Tongue (tissue), 3 donors: ENCODE measurements at places on chromosomes 2 and 18.

- peak; percentile 17 for DNase-seq
Observed at GRCh38 chr18:23719634-23720201, 30.5 kb downstream of the LAMA3 start.

- DNase-seq = peak; percentile 95
Observed at GRCh38 chr2:108533832-108534583, at the start of gene LIMS1. Gene LIMS1 (plus strand): TSS chr2:108534470. CDS start chr2:108534563, 93 bp downstream.

DNA sequence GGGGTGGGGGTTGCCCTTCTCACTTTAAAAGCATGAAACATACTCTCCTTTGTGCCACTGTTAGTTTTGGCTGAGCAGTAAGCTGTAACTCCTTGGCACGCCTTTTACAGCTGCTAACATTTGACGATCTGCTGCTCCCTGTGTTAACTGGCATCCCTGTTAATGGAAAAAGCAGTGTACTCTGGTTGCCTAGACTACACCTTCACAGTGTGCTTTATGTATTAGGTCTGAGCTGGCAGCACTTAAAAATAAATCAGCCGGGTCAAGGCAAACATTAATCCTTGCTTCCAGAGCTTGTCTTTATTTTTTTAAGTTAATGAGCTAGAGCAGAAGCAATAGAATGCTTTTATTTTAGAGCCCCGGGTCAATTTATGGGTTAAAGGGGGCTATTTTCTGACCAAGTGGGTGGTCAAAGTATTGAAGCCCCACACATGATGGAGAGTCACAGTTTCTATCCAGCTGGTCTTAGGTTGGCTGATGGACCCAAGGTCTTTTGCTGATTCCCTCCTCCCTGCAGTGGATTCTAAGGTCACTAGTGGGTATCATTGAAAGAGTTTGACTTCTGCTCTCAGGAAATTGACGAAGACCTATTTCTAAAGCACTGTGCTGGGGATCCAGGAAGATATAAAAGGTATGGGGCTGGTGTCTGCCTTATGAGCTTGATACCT is 54.5 kb downstream of the CFAP221 start:
- DNase-seq = peak; percentile 84

DNA sequence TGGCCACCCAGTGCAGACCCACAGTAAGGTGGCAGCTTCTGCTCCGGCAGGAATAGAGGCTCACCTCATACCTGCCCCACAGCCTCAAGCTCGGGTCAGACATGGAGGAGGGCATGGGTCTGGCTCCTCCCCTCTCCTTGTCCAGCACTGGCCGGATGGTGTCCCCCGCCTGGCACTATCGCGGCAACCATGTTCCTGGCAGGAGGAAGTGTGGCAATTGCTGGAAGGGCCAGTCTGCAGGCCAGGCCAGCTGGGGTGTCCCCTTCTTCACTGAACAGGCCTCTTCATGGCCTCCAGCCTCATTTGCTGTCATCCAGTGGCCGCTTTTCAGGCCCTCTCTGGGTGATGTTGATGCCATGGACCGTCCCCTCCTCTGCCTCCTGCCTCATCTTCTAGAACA is 41.4 kb upstream of the SMAD7 start:
- no peak for DNase-seq

- no peak for DNase-seq
Observed at GRCh38 chr2:189109921-189110397, 69.6 kb downstream of the COL5A2 start.

GRCh38 chr18:686339-687111 is 25.9 kb downstream of the ENOSF1 start:
- no peak for DNase-seq

DNA sequence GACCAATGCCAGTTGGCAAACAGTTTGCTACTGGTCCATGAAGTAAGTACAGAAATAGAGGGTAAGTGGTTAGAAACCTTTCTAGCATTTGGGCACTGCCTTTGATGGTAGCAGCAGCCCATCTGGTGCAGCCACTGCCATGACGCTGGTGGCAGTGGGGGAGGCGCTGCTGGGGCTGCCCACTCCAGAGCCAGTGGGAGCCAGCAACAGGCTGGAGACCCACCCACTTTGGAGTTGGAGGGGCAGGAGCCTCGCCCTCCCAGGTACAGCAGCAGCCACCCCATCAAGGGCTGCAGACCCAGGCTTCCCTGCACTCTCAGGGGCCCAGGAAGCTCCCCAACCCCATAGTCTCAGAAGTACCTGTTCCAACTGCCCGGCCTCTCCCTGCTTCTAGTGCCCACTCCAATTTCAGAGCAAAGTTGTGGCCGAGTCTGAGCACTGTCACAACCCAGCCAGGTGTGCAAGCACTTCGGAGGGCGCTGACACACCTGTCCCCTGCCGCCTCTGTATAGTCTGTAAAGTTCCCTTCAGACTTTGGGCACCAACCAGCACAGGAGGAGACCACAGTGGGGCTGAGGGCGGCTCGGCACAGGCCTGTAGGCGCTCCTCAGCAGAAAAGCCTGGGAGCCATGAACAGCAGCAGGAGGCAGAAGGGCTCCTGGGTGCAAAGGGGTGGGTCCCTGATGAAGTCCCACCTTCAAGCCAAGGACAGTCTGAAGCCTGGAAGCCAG is 125.6 kb upstream of the CCDC150 start:
- no peak for DNase-seq

- no peak for DNase-seq
Observed at GRCh38 chr18:63311118-63312018, 8.2 kb downstream of the BCL2 start.

GRCh38 chr2:70328921-70329561 is 27.2 kb upstream of the FAM136A start:
- DNase-seq = peak; percentile 43

DNA sequence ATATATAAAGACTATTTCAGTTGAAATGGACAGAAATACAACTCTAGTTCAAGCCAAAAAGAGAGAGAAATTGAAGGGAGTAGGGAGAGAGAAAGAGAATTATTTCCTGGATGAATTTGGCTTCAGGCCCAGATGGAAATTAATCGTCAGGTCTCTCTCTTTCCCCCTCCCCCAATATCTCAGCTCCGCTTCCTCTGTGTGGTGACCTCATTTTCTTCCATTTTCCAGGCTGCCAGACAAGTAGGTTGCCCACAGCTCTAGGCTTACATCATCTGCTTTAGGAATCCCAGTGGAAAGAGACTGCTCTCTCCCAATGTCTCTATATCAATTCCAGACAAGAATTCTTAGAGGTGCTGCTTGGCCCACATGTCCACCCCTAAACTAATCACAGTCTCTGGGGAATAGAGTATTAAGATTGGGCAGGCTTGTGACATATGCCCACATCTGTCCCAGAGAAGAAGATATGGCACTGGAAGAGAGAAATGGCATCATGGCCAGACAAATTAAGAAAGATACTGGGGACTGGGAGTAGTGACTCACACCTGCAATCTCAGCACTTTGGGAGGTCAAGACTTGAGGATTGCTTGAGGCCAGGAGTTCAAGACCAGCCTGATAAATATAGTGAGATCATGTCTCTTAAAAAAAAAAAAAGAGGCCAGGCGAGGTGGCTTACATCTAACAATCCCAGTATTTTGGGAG is 37.2 kb upstream of the CFAP36 start:
- peak; percentile 56 for DNase-seq

DNA sequence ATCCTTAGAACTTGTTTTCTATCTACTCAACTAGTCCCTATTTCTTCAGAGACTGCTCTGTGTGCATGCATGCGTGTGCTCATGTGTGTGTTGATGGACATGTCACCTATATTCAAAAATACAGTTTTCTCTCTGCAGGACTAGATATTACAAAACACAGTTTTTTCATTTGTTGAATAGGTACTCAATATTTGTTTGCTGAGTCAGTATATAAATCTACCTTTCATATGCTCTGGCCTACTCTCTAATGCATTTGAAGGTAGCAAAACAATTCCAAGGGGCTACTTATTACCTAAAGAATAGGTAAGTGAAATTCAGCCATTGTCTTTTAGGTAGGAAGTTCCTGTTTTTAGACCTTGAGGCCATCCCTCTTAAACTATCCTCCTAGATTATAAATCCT is 8.6 kb upstream of the UBE2E3 start:
- DNase-seq = no peak

GRCh38 chr18:8196238-8196637 is 413.0 kb upstream of the RAB12 start:
- DNase-seq = no peak

- peak; percentile 19 for DNase-seq
Observed at GRCh38 chr2:234165421-234165820, 114.9 kb downstream of the SPP2 start.

DNA sequence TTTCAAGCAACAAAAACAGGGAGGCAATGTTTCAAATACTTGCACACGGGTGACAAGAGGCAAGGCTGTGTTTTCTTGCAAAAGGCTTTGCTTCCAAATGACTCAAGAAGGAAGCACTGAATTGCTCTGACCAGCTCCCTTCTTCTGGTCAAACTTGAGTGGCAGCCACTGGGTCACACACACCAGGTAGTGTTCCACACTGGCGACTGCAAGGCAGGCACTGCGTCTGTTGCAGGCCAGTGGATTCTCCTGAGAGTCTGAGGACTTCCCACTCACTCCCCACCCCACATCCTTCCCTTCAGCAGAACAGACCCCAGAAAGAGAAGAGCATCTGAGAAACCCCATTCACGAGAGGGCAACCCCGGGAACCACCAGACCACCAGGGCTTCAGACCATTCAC is 19.8 kb downstream of the PARD6G start:
- no peak for DNase-seq

- peak; percentile 65 for DNase-seq
Observed at GRCh38 chr2:105449076-105449475, 50.2 kb upstream of the FHL2 start.

DNA sequence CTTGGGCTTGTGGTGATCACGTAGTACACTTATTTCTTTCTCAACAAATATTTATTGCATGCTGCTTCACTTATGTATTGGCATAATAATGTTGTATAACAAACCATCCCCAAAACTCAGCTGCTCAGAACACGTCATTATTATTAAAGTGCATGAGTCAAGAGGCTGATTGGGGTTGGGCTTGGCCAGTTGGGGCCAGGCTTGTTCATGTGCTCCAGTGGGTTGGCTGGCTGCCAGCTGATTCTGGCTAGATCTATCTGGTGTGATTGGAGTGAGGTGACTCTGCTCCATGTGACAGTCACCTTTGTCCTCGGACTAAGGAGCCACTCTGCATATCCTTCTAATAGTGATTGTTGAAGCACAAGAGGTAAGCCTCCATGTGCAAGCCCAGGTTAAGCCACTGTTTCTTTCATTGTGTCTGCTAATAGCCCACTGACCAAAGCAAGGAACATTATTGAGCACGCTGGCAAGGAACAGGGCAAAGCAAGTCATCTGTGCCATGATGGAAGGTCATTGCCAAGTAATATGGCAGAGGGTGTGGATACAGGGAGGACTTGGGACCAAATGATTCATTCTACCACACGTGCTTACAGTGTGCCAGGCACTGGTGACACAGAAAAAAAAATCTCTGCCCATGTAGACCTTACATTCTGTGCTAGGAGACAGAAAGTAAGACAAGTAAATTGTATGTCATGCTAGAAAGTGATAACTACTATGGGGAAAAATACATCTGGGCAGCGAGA is 63.3 kb upstream of the TMEM182 start:
- DNase-seq = no peak

GRCh38 chr18:49096021-49096420 is 145.3 kb upstream of the SMAD7 start:
- DNase-seq = no peak

GRCh38 chr2:97919858-97920257 is 75.9 kb downstream of the TMEM131 start:
- no peak for DNase-seq
